Osteoblast (primary cell): ENCODE measurements at places on chromosomes 3 and 15. TPM values are rescaled to one million over a fixed set of nuclear protein-coding genes. Genes with fewer than 3 reads are reported as not detected.

The ALG1L2 gene
- total RNA-seq, result 0.29 TPM in 1 of 2 replicates, not detected in the other

The TM4SF18 gene
- 0.29 TPM in 1 of 2 replicates, not detected in the other for total RNA-seq

The CLDN16 gene
- under 0.01 TPM in 1 of 2 replicates, not detected in the other for total RNA-seq

GRCh38 chr3:116048991-116049390 lies 396.3 kb downstream of the LSAMP start:
- no peak for DNase-seq

- DNase-seq, result no peak
Observed at GRCh38 chr3:174940151-174940550, 81.0 kb downstream of the NAALADL2 start.

GRCh38 chr3:34016925-34017587 lies 218.6 kb downstream of the PDCD6IP start:
- peak; percentile 4 for DNase-seq

DNA sequence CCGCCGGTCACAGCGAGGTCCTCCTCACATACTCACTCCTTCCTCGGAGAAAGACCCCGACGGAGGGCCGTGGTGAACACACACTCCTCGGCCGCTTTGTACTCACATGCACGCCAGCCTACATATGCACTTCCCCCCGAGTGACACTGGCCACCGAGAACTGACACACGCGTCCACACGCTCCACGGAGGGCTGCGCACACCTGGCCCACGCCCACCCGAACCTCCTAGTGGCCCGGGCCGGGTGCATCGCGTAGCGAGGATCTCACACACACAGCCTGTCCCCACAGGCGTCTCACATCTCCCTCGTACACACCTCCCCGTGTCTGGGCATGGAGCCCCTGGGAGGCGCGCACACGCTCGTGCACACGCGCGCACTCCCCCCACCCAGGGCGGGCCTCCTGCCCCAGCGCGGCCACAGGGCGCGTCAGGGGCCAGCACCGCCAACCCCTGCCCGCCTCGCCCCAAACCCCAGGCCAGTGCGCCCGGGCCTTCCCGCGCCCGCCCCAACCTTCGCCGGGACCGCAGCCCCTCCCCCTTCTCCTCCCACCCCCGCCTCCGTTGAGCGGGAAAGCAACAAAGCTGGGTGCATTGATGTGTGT lies 411 bp upstream of the C3orf70 start:
- DNase-seq, result peak; percentile 83

DNA sequence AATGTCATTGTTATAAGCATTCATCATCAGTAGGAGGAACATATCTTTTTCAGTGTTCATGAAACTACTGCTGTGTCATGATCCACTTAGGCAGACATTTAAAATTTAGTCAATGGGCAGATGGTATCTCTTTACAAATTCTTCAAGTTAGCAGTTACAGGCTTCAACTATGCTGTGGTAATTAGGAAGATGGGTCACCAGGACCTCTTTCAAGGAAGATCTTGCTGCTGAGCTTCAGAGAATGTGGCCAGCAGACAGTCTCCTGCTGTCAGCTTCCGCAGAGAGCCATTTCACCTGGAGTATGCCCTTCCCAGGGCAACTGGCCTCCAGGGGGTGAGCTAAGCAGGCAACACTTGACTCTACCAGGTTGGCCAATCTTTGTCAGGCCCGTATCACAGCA lies 19.4 kb downstream of the IFT57 start:
- DNase-seq, result peak; percentile 21

GRCh38 chr15:86183596-86184491 lies 104.2 kb downstream of the AGBL1 start:
- DNase-seq, result no peak

GRCh38 chr3:107916171-107916570 lies 174.7 kb downstream of the CD47 start:
- DNase-seq, result no peak
